ENCODE measurements at places on chromosomes 3 and 15.

GRCh38 chr15:64166102-64166890, 3.5 kb upstream of the PPIB start:
- DNase-seq, result no peak

DNA sequence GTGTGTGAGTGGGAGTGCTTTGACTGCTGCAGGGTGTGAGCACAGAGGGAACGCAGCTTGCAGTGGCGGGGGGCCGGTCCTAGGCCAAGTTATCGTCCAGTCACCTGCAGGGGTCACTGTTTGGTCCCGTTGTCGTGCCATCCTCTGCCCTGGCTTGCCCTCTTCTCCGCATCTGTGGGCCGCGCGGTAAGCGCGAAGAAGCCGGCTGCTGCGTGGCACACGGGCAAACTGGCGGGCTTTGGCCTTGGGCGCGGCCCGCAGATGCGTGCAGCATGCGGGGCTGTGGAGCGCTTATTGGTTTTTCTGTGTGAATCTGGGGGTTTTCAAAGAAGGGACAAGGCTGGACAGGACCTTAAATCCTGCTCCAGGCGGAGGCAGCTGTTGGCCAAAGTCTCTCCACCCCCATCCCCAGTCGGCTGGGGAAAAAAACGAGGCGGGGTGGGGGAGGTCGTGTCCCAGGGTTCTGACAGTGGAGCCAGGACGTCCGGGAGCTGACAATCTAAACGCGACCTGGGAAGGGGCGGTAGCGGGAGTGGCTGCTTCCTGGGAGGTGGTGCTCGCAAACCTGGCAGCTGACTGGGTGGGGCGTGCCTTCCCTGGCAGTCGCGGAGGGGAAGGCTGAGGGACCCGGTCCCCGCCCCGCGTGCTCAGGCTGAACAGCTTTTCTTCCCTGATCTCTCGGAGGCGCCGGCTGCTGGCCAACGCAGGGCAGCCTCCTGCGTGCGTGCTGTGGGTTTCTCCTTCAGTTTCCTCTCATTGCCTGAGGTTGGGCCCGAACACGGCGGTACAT, 39.7 kb upstream of the VEPH1 start:
- DNase-seq, result no peak

DNA sequence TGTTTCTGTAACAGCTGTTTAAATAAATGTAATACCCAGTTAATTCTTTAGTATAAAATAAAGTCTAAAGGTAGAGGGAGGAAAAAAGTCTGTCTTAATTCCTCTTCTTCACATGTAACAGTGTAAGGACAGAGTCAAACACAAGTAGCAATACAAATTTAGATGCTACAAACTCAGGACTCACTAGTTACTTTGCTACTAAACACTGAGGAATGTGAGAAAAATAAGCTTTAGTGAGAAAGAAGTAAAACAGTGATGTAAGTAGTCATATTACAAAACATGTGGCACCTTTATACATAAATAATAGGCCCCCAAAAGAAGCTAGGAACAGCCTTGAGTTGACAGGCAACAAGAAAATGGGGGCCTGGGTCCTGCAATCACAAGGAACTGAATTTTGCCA, 113.0 kb downstream of the TBC1D5 start:
- DNase-seq, result no peak

- DNase-seq, result no peak
Observed at GRCh38 chr15:62606376-62607113, 436.0 kb upstream of the TPM1 start.

DNA sequence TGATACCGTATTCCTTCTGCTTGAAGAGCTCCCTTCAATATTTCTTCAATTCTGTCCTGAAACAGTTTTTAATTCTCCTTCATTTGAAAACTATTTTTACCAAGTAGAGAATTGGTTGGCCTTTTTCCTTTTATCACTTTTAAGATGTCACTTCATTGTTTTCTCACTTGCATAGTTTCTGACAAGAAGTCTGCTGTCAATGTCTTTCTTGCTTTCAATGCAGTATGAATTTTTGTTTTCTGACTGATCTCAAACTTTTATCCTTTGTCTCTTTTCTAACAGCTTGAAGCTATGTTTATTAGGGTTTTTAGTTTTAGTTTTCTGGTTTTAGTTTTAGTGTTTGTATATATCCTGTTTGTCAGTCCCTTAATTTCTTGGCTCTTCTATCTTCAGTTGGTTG, 364.8 kb upstream of the TPRG1 start:
- no peak for DNase-seq

GRCh38 chr3:160544844-160545503, 20.4 kb downstream of the KPNA4 start:
- no peak for DNase-seq

DNA sequence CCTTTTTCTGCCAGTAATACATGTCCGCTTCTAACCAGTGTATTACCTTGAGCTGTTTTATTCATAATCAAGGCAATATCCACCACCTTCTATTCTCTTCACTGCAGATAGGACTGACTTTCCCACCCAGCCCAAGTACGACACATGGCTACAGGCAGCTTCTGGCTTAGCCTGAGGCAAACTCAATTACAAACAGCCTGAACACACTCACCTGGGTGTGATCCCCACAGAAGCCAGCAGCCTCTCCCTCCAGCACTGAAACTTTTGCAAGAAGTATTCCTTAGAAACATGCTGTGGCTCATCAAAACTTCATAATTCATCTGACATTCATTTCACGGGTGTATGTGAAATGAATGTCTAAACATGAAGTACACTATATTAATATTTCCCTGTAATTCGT, 13.5 kb upstream of the KCNMB3 start:
- no peak for DNase-seq

- DNase-seq, result no peak
Observed at GRCh38 chr15:101501703-101502373, 12.3 kb upstream of the PCSK6 start.

GRCh38 chr15:81492331-81492968, 118.4 kb upstream of the TMC3 start:
- DNase-seq, result no peak

- no peak for DNase-seq
Observed at GRCh38 chr3:100354850-100355249, 20.3 kb downstream of the NIT2 start.

- peak; percentile 74 for DNase-seq
Observed at GRCh38 chr3:133475245-133476010, 75.6 kb downstream of the BFSP2 start.

DNA sequence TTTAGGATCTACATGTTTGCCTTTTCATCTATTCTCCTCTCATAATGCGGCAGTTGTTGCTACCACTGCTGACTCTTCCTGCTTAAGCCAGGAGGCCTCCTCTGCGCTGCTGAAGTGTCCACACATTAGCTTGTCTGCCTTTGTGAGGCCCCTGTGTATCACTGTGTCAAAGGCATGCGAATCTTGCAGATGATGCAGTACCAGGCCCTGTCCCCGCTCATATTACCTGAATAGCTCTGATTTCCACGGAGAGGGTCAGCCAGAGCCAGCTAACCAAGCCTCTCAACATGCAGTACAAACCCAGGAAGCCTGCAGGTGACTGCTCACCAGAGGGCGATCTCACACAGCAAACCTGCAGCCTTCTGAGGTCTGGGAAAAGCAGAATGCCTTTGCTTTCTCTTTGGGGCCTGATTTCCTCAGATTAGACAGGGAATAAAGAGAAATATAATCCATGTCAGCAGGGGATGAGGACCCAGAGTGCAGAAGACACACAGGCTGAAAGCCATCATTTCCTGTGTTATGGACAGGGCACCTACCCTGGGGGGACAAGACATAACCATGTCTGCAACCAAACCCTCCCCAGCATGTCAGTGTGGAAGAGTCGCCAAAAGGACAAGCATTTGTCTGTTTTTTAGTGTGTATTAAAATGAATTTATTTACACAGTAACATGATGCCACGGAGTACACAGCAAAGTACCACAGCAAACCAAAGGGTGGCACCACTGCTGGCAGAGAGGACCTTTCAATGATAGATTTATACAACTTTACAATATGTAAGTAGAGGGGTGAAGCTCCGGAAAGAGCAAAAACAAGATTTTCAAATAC, 36.8 kb upstream of the TSPAN3 start:
- no peak for DNase-seq

DNA sequence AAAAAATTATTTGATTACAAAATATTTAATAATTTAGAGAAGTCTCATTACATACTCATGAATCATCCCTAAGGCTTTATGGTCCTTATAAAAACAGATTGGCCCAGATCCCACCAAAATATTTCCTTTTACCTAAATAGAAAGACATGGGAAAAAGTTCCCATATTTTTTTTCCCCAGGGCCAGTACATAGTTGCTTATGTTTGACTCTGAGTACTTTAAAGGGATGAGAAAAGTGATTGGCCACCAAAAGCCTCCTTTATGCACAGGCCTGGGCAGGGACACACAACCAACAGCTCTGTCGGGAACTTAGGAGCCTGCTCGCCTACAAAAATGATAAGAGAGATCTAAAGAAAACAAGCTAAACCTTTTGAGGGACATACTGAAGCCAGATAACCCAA, 22.3 kb downstream of the KCNAB1 start:
- no peak for DNase-seq

- DNase-seq, result no peak
Observed at GRCh38 chr15:60477916-60478565, 901 bp downstream of the ICE2 start.

DNA sequence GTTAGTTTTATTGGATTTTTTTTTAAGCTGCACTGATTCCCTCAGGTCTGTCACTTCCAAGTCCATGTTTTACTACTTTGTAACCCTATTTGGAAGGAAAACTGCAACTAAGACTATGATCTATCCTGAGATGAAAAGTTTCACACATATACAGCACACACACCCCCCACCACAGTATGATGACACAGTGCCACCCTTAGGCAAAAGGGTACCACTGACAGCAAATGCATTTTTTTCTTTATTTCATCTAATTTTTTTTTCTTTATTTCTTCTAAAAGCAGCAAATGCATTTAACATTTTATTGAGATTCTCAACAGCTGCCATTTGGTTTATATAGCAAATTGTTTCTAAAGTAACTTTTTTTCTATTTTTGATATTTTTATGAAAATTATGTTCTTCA, 21.2 kb downstream of the NGRN start:
- DNase-seq, result no peak

- DNase-seq, result peak; percentile 40
Observed at GRCh38 chr3:69739204-69740102, at the start of gene MITF. Gene MITF (plus strand): TSS chr3:69739464. CDS start chr3:69739598, 134 bp downstream.

DNA sequence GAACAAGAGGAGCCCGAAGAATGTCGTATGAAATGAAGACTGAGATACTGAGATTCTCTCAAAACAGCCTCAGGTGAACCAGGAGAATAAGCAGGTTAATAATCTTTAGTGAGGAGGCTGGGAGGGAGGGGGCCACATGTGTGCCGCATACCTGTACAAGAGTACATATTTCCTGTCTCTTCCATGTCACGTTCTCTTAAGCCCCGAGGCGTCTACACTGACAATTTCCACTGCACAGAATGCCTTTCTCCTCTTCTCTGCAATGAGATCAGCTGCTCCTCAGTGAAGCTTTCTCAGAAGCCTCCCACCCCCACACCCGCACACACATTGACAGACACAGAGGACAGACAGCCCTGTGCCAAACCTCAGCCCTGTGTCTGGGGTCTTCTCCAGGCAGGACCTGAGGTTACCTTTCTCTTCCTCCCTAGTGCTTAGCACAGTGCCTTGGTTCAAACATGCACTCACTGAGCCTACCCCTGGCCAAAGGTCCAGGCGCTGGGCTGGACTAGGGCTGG, 55.4 kb downstream of the PDZRN3 start:
- DNase-seq, result no peak

DNA sequence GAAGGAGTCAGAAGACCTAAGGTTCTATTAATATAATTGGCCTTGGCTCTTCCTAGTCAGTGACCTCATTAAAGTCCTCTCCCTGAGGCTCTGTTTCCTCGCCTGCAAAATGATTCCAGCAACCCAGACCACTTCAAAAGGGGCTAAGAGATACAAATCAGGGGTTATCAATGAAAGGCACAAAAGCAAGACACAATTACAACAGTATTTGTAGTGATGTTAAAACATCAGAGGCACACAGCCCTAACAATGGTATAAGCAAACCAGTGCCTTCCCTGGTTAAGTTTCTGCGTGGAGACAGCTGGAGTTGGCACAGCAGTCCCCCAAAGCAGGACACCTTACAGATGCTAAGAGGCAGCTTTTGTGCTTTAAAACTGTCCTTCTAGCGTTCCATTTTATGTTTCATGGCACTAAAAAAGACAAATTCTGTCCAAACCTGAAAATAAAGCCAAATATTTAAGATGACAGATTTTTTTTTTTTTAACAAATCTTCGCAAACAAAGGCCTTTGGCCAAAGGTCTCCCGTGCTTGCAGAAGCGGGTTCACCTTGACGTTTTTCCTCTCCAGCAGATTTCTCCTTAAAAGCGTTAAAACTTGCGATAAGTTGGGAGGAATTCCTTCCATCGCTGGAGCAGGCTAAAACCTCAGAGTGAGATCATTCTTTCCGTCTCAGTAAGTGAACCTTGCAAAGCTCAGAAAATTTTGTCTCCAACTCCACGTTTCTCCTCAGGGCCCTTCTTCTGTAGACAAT, 999 bp downstream of the ZNF280D start:
- DNase-seq, result no peak

DNA sequence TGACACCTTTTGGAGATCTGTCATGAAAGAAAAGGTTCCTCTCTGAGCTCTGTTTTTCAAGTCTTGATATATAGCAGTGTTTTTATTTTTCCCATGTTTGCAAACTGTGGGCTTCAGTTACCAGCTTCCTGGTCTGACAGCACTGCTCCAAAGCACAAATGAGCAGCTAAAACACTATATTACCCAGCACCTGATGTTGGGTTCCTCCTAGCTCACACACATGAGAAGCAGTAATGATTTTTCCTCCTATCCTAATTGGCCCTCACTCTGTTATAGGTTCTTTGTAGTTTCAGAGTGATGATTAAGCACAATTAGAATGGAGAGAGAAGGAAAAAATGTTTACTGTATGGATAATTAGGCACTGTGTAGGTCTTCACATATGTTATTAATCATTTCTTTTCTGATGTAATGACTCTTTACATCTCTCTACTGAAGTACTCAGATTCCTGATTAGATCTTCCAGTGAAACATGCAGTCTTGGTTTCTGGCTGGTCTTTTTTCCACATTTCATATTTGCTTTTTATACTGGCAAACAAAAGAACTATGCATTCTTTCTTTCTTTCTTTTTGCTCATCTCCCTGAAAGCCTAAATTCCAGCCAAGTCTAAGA, 939.7 kb downstream of the NSUN3 start:
- DNase-seq, result no peak

DNA sequence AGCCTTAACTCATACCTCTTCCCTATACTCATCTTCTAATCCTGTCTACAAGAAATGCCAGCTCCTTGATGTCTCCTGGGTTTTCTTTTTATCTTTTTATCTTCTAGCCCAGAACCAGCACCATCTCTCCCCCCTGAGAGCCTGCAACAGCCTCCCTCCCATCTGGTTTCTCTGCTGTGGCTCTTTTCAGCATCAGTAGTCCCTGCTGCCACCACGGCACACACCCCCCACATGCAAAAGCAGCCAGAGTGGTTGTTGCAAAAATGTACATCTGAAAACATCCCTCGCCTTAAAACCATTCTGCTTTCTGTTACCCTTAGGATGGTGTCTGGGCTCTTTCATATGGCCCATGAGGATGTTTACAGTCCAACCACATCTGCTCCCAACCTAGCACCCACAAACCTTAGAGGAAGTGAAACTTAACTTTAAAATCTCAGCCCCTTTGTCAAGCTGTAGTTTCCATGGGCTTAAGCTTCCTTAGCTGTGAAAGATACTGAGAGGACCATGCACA, 775 bp downstream of the TTC21A start:
- no peak for DNase-seq

GRCh38 chr3:73431183-73431900, 193.4 kb downstream of the PDZRN3 start:
- DNase-seq, result no peak

All from NCI-H187 treated with DMSO at 0.1 percent for 48 hours (cell line).